Hypothalamus (tissue), 51 donors: ENCODE measurements at places on chromosomes 1 and 21.

DNA sequence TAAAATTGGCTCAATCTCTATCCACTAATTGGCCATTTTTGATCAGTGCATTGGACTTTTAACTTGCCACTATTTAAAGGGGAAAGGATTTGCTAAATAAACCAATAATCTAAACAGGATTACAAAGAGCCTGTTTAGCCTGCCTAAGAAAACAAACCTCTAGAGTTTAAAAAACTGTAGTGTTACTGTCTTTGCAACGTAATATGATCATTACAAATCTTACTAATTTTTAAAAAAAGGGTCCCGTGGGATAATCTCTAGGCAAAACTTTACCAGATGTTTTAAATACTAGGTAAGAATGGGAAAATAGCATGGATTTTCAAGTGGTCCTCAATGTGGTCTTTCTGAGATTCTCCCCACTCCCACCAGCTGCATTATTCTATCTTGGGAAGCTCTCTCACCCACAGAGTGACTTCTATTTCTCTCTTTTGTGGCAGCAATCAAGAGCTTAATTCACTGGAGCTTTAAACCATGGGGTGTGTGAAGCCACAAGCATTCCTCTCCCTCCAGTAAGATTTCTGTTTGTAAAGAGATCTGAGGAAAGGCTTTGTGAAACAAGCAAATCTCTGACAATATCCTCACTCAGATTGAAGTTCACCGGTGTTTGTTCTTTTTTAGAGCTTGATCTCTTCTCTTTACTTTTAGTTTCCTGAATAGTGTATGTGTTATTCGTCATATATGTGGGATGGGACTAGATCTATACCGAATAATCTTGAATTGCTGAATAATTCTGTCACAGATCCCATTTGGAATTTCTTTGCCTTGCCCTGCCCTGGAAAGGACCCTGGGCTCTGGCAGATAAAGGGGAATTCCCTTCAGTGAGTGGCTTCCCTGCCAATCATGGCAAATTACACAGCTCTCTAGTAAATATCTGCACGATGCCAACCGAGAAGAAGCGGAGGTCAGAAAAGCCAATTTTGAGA lies 132.2 kb downstream of the TLR5 start:
- DNase-seq = no peak

GRCh38 chr21:36330904-36331303 lies 10.9 kb downstream of the MORC3 start:
- DNase-seq = peak; percentile 16

- peak; percentile 1 for DNase-seq
These were observed 214.1 kb upstream of the L1TD1 start for GRCh38 chr1:61980561-61980960.

DNA sequence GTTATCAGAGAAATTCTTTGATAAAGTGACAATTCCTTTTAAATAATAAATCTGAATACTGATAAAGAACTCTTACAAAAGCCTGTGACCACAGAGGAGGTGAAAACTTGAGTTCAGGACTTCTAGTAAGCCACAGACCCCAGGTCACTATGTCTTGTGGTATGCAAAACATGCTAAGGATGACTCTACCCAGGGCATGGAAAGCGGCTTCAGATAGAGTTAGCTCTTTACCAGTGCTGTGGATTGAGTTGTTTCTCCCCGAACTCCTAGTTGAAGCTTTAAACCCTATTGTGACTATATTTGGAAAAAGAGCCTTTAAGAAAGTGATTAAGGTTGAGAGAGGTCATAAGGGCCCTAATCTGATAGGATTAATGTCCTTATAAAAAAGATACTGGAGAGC lies 42.3 kb downstream of the HLX start:
- DNase-seq = no peak

GRCh38 chr21:45471525-45472221 lies 66.7 kb downstream of the COL18A1 start:
- DNase-seq = no peak

- DNase-seq = no peak
These were observed 804.4 kb downstream of the BRINP3 start for GRCh38 chr1:189673217-189673616.

DNA sequence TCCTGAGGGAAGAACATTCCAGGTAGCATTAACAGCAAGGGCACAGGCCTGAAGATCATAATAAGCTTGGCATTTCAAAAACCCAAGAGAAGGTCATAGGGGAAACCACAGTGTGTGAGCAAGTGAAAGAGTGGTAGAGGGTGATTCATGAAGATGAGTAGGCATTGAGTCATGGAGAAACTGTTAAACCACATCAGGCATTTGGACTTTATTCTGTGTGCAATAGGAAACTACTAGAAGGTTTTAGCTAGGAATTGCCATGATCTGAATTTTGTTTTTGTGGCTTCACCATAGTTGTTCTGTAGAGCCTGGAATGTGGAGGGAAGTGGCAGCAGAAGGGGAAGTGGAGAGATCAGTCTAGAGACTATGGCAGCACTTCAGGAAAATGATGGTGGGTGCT lies 359.0 kb upstream of the PTBP2 start:
- no peak for DNase-seq

GRCh38 chr1:106836708-106837107 lies 219.8 kb upstream of the PRMT6 start:
- DNase-seq = no peak

DNA sequence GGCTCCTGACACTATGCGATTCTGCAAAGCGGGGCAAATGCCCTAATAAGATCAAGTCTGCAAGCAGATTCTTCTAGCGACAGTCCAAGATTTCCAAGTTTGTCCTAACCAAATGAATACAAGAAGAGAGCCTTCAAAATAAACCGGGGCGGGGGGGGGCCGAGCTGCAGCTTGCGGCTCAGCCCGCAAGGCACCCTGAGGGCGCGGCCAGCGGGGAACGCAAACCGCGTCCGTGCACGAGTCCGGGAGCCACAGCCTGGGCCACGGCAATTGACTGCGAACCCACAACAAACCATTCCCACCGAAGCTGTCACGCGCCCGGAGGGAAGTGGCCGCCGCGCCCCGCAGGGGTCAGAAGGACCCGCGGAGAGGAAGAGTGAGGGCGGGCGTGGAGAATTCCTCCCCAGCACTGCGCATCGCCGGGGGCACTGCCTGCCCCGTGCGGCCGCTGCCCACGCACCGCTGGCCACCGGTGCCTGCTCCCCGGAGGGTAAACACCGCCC lies 687 bp downstream of the TGFBR3 start:
- DNase-seq = peak; percentile 27

GRCh38 chr1:200659269-200659668 lies 10.4 kb downstream of the DDX59 start:
- DNase-seq = no peak

GRCh38 chr1:11650331-11650991 lies 3.8 kb downstream of the FBXO2 start:
- peak; percentile 80 for DNase-seq

- DNase-seq = no peak
These were observed 231.0 kb upstream of the KIAA0040 start for GRCh38 chr1:175423605-175424004.

DNA sequence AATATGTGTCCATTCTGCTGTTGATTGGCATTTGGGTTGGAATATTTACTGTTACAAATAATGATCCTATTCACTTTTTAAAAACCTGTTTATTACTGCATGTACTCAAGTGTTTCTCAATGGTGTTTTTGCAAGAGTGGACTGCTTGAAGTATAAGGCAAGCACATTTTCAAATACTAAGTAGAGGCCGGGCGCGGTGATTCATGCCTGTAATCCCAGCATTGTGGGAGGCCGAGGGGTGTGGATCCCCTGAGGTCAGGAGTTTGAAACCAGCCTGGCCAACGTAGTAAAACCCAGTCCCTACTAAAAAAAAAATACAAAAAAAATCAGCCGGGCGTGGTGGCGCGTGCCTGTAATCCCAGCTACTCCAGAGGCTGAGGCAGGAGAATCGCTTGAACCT lies 276.9 kb upstream of the ADGRL4 start:
- DNase-seq = no peak

GRCh38 chr1:155858800-155859233 lies 550 bp upstream of the SYT11 start:
- DNase-seq = no peak

DNA sequence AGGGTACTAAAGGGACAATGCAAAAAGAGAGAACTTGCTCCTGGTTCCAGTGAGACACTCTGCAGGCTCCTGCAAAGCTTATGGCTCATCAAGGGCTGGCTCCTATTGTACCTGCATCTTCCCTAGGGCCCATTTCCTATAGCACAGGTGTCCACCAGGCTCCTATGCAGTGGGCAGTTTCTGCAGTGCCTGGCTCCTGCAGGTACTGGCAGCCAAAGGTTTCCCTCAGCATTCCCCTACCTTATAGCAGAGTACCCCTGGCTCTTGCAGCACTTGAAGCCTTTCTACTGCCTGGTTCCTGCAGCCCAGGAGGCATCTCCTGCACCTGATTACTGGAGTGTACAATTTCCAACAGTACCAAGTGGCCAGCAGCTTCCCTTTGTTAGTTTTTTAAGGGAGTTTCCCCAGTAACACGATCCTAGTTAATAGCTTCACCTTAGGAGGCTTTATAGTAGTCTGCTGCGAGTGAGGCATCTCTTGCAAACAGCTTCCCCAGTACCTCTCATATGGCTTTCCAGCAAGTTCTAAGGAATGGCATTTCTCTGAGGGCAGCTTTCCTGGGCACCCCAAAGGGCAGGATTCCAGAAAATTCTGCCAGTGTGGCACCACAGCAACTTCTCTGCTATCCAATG lies 141.7 kb downstream of the DENND1B start:
- no peak for DNase-seq

DNA sequence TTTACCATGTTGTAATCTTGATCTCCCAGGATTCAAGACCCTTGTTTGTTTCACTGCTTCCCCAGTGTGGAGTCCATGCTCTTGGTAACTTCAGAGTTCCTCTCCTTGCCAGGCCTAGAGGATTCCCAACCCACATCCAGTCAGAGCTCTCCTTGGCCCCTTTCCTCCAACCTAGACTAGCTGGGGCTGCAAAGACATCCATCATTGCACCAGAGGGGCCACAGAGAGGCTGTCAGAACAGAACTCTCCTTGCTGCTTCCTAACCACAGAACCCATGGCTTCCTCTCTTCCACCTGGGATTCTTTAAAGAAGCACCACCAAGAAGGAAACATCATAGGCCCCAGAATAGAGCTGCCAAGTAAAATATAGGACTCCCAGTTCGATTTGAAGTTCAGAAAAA lies 81.0 kb downstream of the HMGB4 start:
- no peak for DNase-seq

GRCh38 chr1:2176615-2177014 lies 18.0 kb downstream of the FAAP20 start:
- no peak for DNase-seq

DNA sequence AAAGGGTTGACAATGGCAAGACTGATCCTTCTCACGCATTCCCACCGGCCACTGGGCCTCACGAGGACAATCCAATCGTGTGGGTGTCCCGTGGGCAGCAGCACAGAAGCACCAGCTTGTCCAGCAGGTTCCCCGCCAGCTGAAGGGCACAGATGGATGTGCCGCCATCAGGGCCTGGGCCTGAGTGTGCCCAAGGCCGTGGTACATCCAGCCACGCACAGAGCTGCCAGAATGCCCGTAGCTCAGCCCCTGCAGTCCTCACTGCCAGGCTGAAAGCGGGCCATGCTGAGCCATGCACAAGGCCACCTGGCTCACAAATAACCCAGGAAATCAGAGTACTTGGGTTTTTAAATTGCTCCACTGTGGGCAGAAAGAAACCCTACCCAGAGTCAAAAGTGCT lies 7.0 kb downstream of the NPHP4 start:
- DNase-seq = no peak

GRCh38 chr1:173193639-173194038 lies 13.5 kb downstream of the TNFSF4 start:
- no peak for DNase-seq
